ENCODE measurements at places on chromosomes 7 and 10.

- DNase-seq = no peak
These were observed 91.6 kb downstream of the ELMO1 start for GRCh38 chr7:37356911-37357636.

DNA sequence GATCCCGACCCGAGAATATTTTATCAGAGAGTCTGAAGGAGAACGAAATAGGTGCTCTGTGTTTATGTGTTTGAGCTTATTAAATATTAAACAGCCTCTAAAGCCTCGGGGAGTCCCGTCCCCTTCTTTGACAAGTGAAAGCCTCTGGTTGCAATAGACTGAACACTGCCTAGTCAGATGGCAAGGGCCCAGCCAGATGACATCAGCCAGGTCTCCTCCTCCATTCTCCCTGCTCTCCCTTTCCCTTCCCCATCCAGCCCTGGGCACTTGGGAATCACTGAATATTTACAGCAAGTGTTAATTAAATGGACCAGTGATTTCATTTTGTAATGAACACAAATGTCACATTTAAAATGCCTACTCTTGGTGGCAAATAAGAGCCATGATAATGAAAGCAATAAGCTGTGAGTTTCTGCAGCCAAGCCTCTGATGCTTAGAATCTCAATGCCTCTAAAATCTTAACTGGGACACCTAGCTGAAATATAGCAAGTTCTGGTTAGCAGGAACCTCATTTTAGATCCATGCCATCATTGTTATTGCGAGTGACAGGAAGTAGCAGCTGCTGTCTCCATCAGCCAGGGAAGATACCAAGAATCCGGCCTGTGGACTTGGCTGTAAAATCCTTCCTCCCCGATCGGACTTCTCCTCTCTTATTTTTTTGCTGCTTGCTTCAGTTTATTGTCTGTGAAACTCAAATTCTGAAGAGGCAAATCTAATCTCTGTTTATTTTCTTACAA, 202.1 kb downstream of the PRPF18 start:
- DNase-seq = no peak

GRCh38 chr7:146116521-146117222, at the start of gene CNTNAP2:
Gene CNTNAP2 (plus strand): TSS chr7:146116801. CDS start chr7:146116877, 76 bp downstream.
- DNase-seq = no peak

DNA sequence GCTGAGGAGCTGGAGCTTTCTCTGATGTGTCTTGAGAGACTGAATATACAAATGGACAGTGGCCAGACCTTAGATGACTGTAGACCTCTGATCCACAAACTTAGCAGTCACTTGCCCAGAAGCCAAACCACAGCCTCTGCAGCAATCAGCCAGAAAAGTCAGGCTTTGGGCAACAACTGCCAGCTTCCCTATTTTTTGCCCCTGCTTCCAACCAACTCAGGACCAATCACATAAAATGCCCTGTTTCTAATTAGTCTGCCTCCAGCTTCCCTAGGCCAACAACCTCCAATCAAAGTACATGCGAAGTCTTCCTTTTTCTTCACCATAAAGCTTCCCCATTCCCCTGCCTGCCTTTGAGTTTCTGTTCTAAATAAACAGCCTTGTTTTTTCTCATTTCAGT, 37.8 kb upstream of the CACUL1 start:
- no peak for DNase-seq

DNA sequence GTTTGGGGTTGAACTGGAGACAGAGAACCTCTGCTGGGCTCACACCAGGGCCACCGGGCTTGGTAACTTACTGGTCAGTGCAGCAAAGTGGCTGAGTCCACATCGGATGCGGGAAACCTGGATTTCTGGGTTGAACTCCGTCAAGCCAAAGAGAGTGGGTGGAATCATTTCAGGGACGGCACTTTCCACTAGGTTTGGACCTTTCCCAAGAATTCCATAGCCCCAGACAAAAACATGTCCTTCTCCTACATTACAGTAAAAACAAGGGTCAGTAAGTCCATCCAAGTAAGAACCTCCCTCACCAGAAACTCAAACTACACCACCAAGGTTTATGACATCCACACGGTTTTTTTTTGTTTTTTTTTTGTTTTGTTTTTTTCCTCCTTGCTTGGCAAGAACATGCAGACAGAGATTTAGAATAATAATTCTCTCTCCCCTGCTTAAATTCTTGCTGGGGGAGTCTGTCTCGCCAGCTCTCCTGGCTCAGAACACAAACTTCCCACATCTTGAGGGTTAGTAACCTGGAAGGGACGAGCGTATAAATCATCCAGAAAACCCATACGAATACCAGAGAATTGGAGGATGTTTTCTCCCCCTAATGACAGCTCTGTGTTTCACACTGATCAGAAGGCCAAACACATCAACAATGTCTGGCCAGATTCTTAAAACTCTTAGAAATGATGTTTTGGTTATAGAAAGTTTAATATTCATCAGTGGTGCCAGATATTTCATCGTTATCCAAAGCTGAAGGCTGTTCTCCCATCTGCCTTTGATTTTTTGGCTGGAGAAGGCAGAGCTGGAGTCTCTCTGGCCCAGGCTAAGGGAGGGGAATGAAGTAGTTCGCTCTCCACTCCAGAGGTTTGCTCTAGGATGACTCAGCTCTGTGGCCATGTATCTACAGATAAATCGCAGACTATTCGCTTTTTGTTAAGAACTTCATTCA, 17.5 kb downstream of the RCC1L start:
- DNase-seq = no peak

DNA sequence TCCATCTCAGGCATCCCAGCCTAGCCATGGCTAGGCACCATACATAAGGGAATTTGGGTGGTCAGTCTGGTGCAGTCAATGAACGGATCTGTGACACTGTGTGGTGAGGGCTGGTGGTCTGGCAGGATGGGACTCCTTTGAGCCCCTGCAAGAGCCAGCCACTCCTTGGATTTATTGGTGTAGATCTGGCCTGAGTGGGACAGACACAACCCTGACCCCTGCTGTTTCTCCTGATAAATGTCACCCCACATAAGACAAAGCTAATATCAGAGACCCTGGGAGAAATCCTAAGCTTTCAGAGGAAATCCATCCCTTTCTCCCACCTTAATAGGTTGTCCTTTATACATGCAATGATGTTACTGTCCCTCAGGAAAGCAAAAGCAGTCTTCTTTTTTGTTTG, 2.3 kb downstream of the FBXO24 start:
- DNase-seq = no peak

GRCh38 chr10:59290448-59290847, 71.9 kb downstream of the FAM13C start:
- DNase-seq = no peak

DNA sequence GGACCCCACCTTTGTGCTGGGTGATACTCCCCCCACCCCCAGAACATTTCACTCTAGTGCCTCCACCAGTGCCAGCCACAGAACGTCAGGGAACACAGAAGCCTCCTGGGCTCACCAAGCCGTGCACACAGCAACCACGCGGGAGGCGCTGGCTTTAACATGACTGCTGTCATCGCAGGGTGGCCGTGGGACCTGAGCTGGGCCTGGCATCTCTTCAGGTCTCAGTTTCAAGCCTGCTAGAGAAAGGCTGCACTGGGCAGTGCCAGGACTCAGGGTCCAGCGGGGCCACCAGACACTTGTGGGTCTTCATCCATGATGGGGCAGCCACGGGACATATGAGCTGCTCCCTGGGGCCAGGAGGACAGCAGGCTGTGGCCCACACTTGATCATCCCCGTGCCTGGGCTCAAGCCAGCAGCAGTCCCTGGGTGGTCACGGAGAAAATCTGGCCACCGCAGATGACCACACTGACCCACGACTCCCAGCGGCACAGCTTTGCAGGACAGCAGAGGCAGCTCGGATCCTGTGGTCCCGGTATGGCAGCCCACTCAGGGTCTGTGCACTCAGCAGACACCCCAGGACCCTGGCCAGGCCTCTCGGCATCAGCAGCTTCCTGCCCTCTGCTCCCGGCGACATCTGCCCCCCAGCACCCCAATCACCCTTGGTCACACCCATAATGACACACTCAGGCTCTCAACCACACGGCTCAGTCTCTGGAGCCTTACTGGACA, 44.2 kb downstream of the CAMK2B start:
- DNase-seq = no peak

DNA sequence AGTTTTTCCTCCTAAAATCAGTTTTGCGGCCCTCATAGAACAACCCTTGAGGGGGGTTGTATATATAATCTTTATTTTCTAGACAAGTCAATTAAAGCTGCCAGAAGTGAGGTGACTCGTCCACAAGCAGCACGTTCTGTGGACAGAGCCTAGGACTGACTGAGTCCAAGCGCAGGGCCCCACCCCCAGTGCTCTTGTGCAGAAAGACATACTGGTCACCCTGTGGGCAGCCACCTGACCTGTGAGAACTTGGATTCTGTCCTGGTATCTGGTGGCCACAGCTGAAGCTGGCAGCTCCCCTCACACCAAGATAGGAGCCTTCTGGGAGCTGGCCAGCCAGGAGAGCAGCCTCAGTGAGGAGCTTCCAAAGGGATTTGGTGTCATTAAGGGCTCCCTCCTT, 89.3 kb downstream of the GRK5 start:
- DNase-seq = no peak
